ENCODE measurements at places on chromosomes 11 and 22.

GRCh38 chr11:62399878-62400266, 19.0 kb upstream of the SCGB1A1 start:
- DNase-seq = no peak

GRCh38 chr22:28500006-28500405, 179.6 kb downstream of the TTC28 start:
- DNase-seq = no peak

DNA sequence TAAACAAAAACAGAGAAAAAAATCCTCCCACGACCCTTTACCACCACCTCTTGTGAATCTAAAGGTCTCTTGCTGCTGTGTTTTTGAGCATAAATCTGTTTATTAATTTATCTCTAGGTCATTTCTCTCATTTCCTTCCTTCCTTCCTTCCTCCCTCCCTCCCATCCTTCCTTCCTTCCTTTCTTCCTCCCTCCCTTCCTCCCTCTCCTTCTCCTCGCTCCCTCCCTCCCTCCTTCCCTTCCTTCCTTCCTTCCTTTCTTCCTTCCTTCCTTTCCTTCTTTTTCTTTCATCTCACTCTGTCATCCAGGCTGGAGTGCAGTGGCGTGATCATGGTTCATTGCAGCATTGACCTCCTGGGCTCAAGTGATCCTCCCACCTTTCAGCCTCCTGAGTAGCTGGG, 13.5 kb upstream of the APOBEC3A start:
- no peak for DNase-seq

DNA sequence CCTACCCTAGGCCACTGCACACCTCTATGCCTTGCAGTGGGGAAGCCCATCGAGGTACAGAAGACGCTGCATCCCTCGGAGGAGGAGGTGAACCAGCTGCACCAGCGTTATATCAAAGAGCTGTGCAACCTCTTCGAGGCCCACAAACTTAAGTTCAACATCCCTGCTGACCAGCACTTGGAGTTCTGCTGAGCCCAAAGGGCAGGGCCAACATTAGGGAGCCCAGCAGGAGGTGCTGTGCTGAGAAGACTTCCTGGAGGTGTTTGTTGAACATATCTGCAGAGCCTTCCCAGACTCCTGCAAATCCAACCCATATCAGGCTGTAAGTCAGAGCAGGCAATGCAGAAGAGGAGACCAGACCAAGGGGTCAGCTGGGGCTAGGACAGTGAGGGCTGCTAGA, 13.5 kb downstream of the MOGAT2 start:
- DNase-seq = no peak

DNA sequence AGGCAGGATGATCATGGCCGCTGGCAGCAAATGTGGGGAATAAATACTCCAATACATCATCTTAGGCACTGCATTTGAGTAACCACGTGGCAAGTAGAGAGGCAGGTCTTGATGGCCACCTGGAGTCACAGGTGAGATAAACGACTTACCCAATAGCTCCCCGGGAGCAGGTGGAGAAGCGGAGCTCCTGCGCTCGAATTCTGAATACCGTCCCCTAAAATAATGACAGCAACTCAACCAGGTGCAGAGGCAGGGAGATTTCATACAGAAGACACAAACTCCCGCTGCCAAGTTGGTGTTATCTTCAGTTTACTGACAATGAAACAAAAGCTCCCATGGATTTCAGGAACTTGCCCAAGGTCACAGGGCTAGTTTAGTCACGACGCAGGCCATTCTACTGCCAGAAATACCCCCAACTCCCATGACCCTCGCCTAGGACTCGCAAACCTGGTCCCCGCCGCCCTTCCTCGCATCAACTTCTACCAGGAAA, 437 bp downstream of the SLC43A3 start:
- no peak for DNase-seq

DNA sequence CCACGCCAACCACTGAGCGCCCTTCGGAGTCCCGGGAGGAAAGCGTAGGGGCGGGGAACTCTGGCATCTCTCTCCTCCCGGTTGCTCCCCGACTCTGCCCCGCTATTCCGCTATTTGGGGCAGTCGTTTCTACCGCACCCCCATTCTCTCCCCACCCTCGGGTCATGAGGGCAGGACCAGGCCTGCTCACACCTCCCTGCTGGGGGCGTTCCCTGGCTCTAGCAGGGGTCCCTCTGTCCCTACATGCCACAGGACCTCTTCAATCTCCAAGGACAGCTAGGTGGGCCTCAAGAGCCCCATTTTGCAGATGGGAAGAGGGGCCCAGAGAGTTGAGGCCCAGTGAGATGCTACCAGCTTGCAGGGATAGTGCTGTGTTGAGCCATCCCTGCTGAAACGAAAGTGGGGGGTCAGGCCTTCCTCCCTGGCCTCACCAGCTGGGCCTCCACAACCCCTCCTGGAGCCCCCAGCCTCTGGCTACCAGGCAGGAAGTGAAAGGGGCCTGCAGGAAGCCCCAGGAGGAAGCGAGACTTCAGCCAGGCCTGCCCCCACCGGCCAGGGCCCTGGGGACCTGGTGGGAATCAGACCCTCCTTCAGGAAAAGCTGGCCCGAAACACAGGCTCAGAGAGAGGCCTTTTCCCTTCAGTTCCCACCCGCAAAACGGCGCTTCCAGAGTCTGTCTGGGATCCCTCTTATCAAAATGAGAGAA, 5.5 kb upstream of the SHISA8 start:
- DNase-seq = no peak

DNA sequence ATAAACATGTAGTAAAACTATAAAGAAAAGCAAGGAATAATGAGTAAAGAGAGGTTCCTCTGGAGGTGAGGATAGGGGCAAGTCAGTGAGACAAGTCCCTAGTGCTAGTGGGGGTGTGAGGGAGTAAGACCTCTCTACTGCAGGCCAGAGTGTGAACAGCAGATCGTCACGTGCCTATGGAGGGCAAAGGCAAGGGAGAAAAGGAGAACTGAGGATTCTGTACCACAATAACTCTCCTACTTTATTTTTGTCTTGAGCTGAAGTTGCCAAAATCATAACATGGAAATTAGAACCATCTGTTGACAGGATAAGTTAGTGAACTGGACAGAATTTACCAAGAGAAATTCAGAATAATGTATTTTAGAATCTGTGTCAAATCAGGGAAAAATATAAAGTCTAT, 77.6 kb downstream of the ENTHD1 start:
- no peak for DNase-seq

- no peak for DNase-seq
Observed at GRCh38 chr11:1336836-1337646, 27.6 kb upstream of the TOLLIP start.

DNA sequence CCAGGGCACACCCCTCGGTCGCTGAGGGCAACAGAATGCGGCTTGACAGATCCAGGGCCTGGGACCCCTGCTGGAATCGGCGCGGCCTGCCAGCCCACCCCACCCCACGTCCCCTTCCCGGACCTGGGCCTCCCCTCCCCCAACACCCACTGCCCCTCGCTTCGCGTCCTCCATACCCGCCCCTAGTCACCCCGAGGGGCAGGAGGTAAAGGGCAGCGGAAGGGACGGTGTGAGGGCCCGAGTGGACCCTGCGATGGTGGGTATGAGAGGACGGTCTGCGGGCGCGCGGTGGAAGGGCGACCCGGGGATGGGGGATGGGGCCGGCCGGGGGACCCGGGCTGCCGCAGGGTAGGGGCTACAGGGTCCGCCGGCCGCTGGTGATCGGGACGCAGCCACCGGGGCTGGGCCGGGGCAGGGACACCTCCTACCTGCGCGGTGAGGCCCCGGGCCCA, 311 bp downstream of the APBB1 start:
- no peak for DNase-seq

DNA sequence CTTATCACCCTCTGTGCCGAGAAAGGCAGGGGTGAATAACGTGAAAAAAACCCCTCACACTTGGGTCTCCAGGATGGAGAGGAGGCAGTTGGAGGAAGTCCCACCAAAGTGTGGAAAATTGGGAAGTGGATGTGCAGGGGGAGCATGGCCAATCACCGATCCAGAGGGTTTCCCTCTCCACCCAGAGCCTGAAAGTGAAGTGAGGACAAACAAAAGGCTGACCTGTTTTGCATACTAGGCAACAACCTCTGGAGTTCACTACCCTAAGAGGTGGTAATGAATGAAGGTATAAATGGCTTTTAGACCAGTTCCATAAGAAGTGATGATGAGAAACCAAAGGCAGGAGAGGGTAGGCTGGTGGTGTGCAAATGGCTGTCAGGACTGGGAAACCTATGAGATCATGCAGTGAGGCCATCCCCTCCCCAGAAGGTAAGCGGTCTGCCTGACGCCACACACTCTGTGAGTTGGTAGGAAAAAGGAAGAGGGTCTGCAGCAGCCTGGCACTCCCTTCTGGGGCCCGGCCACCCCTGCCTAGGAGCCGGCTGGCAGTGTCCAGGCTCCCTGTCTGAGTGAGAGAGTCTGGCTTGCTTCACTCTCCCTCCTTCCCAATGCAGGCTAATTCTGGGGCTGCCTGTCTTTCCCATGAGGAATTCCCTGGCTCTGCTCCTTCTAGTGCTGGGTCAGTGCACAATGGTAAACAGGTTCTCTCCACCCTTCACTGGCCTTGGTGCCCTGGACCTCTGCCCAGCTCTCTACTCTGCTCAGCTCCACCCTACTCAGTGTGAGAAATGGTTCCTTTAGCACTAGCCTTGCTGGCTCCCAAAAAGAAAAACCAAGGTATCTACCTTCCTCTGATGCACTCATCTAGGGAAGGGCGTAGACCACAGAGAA, 15.6 kb downstream of the TBC1D10A start:
- DNase-seq = peak; percentile 93

DNA sequence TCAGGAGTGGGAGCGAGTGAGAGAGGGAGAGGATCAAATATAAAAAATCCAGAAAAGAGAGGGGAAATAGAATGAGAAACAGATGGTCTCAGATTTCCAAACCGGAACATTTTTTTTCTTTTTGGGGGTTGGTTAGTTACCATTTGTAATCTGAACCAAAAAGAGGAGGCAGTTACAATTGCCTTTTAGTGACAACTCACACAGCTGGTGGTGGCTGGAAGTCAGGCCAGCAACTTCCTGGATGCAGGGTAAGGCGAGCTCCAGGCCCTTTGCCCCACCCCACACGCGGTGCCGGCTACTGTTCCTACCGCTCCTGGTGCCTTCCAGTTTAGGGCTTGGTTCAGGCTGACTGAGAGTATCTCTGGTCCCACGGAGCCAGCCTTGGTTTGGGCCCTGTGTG, 21.0 kb upstream of the UBASH3B start:
- no peak for DNase-seq

DNA sequence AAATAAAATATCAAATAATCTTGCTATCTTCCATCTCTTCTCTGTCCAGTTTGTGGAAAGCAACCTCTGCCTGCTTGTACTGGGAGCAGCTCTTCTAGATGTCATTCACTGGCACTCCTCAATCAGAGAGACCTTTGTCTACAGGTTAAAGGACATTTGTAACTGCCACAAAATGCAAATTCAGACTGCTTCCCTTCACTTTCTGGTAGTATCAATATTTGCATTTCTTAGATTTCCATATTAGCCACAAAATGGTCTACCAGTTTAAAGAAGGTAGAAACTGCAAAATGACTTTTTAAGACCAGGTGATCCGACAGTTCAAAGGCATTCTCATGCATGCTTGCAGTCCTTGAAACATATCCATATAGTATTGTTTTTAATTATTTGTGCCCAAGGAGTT, 51.7 kb upstream of the RCN1 start:
- DNase-seq = no peak

DNA sequence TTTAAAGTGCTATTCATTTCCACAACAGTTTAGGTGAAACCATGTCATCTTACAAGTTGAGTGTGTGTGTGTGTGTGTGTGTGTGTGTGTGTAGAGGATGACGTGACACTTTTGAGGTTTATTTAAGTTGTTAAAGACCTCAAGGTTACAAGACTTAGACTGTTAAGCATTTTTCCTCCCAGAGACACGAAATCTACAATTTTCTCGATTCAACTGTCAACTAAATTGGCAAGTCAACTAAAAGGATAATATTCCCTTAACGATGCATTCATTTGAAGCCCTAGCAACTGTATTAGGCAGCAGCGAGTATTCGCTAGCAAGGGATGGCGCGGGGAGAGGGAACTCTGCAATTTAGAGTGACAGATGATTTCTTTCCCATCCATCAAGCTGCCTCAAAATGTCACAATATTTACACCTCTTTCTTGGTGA, 17.6 kb upstream of the BDNF start:
- no peak for DNase-seq

GRCh38 chr11:23023319-23023718, 163.0 kb upstream of the CCDC179 start:
- no peak for DNase-seq

GRCh38 chr11:117333917-117334316, 6.3 kb downstream of the CEP164 start:
- DNase-seq = no peak

DNA sequence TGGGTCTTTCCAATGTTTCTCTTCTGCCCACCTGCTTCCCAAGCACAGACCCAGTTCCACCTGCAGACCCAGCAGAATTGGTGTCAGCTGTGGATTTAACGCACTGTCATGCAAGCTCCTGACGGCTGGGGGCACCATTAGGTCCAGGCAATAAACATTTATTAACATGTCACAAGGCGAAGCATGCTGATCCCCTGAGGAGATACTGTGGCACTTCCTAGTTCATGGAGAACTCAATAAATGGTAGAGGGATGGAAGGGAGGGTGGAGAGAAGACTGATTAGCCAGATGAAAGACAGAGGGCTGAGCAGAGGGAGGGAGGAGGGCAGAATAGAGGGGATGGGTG, 68.3 kb upstream of the TSPAN18 start:
- DNase-seq = no peak

GRCh38 chr22:44125421-44125820, 55.3 kb upstream of the PARVG start:
- DNase-seq = no peak

DNA sequence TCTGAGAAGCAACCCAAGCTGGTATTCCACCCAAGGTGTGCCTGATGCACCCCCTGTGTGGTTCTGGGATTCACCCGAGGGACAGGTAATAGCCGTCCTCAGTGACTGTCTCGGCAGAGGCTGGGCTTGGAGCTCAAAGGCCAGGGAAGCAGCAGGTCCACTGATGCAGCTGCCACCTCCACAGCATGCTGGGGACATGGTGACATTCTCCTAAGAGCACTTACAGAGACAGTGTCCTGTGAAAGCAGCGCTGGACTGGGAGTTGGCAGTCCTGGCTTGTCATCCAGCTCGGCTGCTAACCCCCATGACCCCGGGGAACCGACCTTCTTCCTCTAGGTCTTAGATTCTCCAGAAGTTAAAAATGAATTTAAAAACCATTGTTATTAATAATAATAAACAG, 72.8 kb downstream of the RPUSD4 start:
- DNase-seq = no peak

DNA sequence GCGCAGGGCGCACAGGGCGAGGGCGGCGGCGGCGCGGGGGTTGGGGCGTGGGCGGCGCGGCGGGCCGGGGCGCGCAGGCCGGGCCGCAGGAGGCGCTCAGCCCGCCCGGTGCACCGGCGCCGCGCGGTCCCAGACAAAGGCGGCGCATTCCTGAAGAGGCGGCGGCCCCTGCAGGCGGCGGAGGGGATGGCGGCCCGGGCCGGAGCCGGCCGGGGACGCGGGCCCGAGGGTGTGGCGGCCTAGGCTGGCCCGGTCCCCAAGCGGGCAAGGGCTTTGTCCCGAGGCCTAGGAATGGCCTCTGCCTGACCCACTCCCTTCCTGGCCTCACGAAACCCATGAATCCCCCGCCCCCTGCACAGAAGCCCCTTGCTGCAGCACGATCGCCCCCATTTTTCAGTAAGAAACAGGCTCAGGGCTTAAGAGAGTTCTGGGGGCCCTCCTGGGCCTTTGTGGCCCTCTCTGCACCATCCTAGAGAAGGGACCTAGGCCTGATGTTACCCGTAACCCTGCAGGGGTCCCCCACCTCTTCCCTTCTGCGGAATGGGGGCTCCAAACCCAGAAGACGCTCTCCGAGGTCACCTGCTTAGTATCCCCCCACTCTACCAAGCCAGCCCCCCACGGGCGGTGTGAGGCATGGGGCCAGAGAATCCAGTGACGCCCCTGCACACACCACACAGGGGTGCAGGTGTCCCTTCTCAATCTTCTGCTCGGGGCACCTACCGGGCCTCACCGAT, at the start of gene RTN4R:
Gene RTN4R, minus strand, starts transcription at position 40 of the 734 bp plus-strand sequence. CDS start 226 bp downstream, outside the sequence.
- DNase-seq = no peak

Data from tibial artery (tissue), 4 donors.